ENCODE measurements at places on chromosomes 2 and 18. TPM values are rescaled to one million over a fixed set of nuclear protein-coding genes. Genes with fewer than 3 reads are reported as not detected.

GRCh38 chr2:141496810-141497209 lies 634.0 kb downstream of the LRP1B start:
- DNase-seq = no peak

- no peak for DNase-seq
Measured at GRCh38 chr2:239722760-239723470, 302.2 kb downstream of the NDUFA10 start.

DNA sequence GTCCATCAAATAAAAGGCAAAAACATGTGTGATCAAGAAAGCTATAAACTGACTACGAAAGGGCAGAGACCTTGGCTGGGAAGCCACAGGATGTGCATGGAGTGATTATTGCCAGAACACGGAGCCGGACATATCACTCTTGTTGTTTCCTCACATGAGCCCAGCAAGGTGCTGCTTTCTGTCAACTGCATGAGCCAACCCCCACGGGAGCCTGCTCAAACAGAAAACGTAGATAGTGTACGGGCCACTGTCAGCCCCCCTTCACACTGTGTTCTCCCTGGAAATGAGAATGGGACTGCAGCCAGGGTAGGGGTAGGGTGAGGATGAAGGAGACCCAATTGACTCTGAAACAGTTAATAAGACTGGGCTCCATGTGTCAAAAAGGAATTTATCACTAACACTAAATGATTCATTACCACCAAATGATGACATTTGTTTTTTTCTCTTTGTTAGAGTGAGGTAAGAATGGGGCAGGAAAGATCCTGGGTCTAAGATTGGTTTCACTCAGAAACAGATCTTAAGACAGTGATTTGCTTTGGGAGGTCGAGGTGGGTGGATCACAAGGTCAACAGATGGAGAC lies 235.8 kb downstream of the MREG start:
- DNase-seq = no peak

HK2 gene
- 71.3 TPM for total RNA-seq

ANTXR1 gene
- not detected for total RNA-seq

DNAH7 gene
- total RNA-seq = 0.02 TPM

HOXD3 gene
- not detected for total RNA-seq
